ENCODE measurements at places on chromosomes 3 and 15.

- peaks cover 9% of the 10 kb centered on the region for H3K36me3 ChIP-seq
- no peak overlapping the region for H3K4me3 ChIP-seq
- H3K27me3 ChIP-seq: no peaks in the 10 kb centered on the region
- no peak for DNase-seq
- H3K4me1 ChIP-seq: peaks cover 5% of the 10 kb centered on the region
Observed at GRCh38 chr3:45434996-45435395, 46.6 kb downstream of the LARS2 start.

- DNase-seq: no peak
- H3K36me3 ChIP-seq: peaks cover 8% of the 10 kb centered on the region
- H3K4me3 ChIP-seq: no peak overlapping the region
- no peaks in the 10 kb centered on the region for H3K27me3 ChIP-seq
Observed at GRCh38 chr3:149860881-149861280, 47.9 kb downstream of the RNF13 start.

DNA sequence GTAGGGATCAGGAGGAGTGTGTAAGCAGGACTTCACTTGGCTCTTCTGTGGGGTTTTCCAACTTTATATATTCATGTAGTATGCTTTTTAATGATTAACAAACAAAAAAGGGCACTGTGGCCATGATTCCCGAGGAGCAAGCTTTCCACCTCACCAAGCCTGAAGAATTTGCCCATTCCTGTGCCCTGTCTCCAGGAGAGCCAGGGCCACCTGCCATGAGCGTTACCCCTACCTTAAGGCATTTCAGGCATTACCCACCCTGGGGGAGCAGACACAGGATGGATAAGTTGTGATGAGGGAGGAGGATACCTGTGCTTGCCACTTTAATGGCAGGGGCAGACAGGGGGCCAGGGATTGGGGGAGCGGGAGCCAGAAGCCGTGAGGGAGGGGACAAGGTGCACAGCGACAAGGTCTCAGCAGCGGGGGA, 3.0 kb downstream of the TRPM1 start:
- H3K4me3 ChIP-seq: no peak overlapping the region
- H3K4me1 ChIP-seq: no peaks in the 10 kb centered on the region
- no peaks in the 10 kb centered on the region for H3K36me3 ChIP-seq

DNA sequence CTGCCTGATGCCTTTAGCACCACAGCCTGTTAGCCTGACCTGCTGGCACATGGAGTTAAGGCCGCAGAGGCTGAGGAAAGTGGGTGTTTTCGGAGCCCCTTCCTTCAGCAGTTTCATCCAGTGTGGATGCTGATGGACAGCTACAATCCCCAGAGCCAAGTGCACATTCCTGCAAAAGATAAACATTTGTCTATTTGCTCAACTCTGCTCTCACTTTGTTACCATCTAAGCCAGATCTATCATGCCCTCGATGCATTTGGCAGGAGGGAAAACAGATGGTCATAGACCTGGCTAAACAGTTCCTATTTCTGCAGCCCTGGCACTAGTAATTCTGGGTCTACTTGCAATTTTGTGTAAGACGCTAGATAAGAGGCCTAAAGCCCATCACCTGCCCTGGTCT, 312.9 kb upstream of the RASGRP1 start:
- no peak for DNase-seq
- H3K4me3 ChIP-seq: no peak overlapping the region
- H3K27ac ChIP-seq: no peak overlapping the region
- no peaks in the 10 kb centered on the region for H3K4me1 ChIP-seq

GRCh38 chr3:121063628-121064027, 155.6 kb downstream of the STXBP5L start:
- no peaks in the 10 kb centered on the region for H3K27me3 ChIP-seq
- no peak overlapping the region for H3K4me3 ChIP-seq
- no peaks in the 10 kb centered on the region for H3K4me1 ChIP-seq
- H3K36me3 ChIP-seq: no peaks in the 10 kb centered on the region

DNA sequence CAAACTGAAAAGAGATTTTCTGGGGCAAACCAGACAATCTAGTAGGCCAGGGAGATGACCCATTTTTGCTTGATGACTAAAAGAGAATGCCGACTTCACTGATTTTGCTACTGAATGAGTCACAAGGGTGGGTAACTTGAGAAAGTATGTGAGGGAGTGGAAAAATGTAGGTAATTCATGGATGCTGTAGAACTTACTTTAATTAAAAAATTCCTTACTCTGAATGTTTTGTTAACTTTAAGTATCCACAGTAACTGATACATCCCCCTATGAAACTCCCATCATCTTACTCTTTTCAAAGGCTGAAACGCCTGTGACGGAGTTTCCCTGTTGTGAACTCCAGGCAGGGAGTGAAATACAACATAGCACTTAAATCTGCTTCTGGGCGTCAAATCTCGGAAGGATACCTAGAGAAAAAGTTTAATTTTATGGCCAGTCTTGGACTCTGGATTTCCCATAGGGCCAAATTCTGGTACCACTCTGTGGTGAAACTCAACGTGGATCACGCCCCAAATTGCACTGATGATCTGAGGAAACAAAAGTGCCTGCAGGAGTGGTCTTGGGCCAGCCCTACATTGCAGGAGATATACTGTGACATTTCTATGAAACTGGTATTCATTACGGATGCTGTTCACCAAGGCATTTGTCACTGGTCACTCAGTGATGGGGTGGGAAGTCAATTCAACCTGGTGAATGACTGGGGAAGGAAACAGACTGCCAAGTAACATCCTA, 24.0 kb downstream of the GOLIM4 start:
- H3K4me3 ChIP-seq: no peak overlapping the region
- H3K27me3 ChIP-seq: no peaks in the 10 kb centered on the region
- no peaks in the 10 kb centered on the region for H3K36me3 ChIP-seq
- H3K27ac ChIP-seq: no peak overlapping the region
- no peaks in the 10 kb centered on the region for H3K4me1 ChIP-seq

DNA sequence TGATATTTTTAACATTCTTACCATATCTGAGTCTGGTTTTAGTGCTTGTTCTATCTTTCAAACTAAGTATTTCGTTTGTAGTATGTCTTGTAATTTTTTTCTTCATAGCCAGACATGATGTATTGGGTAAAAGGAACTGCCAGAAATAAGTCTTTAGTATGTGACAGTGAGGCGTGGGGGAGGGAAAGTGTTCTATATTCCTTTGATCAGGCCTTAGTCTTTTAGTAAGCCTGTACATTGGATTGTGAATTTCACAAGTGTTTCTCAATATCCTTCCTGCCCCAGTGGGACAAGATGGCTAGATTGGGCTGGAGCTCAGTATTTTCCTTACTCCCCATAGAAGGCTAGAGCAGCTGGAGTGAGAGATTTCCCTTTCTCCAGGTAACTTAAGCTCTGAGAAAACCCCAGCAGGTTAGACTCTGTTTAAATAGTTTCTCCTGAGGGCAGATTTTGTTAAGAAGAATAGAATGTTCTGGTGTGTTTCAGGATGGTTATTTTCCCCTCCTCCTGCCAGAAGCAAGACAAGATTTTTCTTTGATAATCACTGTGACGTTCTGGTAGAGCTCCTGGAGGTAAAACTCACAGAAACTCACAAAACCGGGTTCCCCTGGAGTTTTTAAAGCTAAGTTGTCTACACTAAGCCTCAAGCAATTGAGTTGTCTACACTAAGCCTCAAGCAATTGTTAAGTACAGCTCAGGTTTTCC, 140.7 kb upstream of the ARPP21 start:
- DNase-seq: no peak
- H3K27me3 ChIP-seq: no peaks in the 10 kb centered on the region
- no peak overlapping the region for H3K27ac ChIP-seq
- no peak overlapping the region for H3K4me3 ChIP-seq
- H3K4me1 ChIP-seq: no peaks in the 10 kb centered on the region
- no peaks in the 10 kb centered on the region for H3K36me3 ChIP-seq

DNA sequence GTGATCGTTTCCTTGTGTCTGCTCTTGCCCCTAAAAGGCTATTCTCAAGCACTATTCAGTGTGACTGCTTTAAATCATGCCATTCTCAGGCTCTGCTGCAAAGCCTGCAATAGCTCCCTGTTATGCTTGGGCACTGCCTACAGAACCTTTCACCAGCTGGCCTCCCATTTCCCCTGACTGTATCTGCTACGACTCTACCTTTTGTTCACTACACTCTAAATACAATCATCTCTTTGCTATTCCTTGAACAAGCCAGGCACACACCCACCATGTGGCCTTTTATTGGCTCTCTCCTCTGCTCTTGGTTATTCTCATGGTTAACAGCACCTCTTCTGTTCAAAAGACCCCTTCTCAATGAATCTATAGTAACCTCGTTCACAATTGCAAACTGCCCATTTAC, 29.6 kb upstream of the FNDC3B start:
- H3K27me3 ChIP-seq: no peaks in the 10 kb centered on the region
- DNase-seq: no peak
- H3K4me3 ChIP-seq: no peak overlapping the region

DNA sequence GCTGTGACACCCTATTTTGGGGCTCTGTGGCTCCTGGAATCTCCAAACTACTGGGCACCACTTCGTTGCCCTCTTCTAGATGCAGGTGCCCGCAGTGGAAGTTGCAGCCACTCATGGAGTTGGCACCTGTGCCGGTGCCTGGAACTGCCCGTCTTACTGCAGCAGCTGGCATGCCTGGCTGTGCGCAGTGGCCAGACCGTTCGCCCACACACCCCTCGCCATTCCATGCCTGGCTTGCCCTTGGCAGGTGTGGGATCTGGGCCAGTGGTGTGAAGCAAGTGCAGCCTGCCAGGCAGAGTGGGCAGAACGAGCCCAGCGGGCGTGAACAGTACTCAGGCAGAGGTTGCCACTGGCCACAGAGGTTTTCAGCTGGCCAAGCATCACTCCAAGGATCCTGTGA, 1286.7 kb downstream of the ROBO1 start:
- no peak overlapping the region for H3K4me3 ChIP-seq
- H3K4me1 ChIP-seq: no peaks in the 10 kb centered on the region

DNA sequence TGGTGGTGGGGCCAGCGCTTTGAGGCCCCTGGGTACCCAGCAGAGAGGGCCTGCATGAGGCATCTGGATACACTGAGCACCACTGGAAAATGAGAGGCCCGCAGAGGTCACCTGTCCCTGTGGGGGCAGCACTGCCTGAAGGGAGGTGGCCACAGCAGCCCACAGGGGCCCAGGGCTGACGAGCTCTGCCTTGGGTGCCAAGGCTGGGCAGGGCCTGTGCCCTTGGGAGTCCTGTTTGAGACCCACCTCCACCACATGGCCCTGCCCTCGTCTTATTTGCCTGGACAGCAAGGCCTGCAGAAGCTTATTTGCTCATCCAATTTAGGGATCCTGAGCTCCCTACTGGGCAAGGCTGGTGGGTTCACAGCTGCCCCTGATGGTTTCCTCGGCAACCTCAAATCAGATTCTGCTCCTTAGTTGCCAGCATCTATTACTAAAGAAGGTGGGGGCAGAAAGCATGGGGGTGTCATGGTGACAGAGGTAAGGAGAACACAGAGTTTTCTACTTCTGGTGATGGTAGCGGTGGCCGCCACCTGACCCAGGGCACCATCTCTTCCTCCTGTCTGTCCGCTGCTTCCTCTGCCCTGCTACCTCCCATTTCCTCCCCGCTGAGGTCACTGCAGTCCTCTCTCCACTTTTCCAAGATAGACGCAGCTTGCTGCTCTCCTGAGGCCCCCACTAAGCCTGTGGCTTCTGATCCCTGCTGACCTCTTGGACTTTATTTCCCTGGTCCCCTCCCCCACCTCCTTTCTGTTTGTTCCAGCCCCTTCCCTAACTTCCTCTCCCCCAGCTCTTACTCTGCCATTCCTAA, 62.9 kb downstream of the HMCES start:
- H3K36me3 ChIP-seq: no peaks in the 10 kb centered on the region
- DNase-seq: no peak
- H3K4me3 ChIP-seq: no peak overlapping the region
- H3K4me1 ChIP-seq: peaks cover 5% of the 10 kb centered on the region

- no peak for DNase-seq
- no peaks in the 10 kb centered on the region for H3K27me3 ChIP-seq
- H3K27ac ChIP-seq: no peak overlapping the region
- H3K4me1 ChIP-seq: no peaks in the 10 kb centered on the region
- no peak overlapping the region for H3K4me3 ChIP-seq
Observed at GRCh38 chr3:64617610-64618009, 70.2 kb downstream of the ADAMTS9 start.

DNA sequence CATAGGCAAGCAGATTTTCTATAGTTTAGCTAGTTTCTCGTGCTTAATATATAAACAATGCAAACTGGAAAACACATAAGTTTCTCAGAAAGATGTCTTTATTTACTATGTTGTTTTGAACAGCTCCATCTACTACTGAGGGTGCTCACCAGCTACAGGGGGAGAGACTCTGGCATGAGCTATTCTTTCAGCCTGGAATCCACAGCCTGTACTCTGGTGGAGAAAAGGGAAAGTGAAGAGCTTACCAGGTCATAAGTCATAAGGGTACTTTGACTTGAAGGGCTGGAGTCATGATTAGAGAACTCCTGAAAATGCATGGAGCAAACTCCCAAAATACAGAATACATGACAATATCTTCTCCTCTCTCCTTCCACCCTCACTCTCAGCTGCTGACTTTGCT, 4.4 kb upstream of the AVEN start:
- no peaks in the 10 kb centered on the region for H3K36me3 ChIP-seq
- no peak for DNase-seq
- no peak overlapping the region for H3K4me3 ChIP-seq
- H3K4me1 ChIP-seq: peaks cover 3% of the 10 kb centered on the region
- H3K27me3 ChIP-seq: no peaks in the 10 kb centered on the region

All from effector memory CD8-positive, alpha-beta T cell (primary cell).